Germinal center (tissue), 1 donor: ENCODE measurements at places on chromosomes 7 and 10.

DNA sequence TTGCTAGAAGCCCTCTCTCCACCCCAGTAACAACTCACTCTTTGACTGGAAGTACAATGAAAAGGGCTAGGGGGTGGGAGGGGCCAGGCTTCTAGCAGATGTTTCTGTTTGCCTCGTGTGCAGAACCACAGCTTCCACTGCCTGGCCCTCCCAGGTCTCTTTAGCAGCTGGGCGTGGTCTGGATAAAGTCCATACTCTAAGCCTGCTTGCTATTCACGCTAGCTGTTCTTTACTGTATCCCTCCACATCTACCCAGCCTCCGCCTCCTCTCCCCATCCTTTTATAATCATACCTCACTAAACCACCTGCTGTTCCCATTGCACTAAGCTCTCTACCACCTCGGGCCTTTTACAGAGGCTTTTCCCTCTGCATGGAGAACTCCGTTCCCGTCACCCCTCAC is 288.8 kb downstream of the CAMK1D start:
- no peak for DNase-seq

- DNase-seq = no peak
Observed at GRCh38 chr10:46516660-46517416, 39.6 kb downstream of the GPRIN2 start.

- DNase-seq = no peak
Observed at GRCh38 chr10:46299286-46299535, 12.4 kb downstream of the ANTXRL start.

DNA sequence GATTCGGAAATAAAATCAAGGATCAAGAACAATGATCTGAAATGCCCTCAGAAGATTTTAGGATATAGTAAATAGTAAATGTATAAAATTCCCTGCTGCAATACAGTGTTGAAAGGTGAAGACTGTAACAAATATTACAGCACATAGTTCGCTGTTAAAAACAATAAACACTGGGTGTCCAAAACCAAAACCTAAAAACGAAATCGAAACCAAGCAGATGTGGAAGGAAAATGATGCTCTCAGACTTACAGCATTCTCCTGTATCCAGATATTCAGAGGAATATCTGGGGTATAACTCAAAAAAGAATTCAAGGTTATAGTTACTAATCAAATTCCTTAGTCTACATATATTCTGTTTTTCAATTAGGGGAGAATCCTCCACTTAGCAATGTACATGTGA is 708.1 kb upstream of the PCDH15 start:
- no peak for DNase-seq

GRCh38 chr10:100345570-100346330 is 1.3 kb upstream of the SCD start:
- DNase-seq = no peak

DNA sequence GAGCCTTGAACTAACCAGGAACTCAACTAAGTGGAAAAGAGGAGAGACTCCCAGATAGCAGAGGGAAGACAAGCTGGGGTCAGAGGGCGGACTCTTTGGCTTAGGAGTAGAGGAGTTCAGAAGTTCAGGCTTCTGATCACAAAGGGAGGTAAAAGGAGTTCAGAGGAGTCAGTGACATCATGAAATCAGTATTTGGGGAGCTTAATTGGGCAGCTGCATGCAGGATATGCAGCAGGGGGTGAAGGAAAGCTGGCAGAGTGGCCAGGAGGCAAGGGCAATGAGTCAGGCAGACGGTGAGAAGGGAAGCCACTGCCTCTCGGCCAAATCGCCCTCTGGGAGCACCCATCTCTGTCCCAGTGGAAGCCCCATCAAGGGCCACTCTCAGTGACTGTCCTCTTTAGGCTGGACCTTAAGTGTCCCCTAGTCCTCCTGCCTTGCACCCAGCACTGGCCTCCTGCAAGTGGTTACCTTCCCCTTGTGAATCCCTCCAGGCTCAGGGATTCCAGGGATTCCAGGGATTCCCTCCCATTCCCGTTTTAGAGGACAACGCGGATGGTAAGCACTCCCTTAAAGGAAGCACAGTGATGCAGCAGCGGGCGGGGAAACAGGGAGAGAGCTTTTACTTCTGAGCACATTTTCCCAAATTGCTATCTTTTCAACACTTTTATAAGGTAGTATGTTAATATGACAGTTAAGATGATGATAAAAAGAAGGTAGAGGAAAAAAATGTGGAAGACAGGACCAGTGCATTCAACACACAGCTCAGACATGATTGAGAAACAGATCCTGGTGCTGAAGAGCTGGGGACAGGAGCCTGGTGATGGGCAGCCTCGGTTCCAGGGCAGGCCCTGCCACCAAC is 72.6 kb downstream of the KCNMA1 start:
- no peak for DNase-seq

DNA sequence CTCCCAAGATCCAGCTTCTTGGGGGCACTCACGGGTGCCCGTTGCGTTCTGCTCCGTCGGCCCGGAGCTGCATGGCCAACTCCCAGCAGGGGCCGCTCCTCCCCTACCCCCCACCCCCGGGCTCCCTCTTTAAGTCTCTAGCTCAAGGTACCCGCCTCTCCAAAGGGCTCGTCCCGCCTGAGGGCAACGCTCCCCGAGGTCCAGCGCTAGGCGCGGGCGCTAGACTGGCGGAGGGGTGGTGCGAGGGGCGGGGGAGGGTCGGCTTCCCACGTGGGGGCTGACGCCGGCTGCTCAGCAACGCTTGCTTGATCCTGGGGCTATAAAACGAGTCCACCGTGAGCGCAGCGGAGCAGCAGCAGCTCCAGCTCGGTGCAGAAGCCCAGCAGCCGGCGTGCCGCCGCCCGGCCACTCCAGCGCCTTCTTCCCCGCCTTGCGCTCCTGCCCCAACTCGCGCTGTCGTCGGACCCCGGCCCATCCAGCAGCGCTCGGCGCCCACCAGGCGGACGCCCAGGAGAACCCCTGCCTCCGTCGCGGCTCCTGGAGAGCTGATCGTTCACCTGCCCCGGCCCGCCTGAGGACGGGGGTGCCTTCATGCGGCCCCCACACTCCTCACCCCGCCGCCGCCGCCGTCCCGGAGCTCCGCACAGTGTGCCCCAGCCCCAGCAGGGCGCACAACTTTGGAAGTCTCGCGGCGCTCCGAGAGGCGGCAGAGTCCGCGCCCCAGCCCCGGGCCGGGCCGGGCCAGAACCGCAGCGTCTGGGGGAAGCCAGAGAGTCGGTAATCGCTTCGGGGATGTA is at the start of gene ADRA2A:
ADRA2A (plus strand) TSS at position 348 of the 797 bp plus-strand sequence. CDS start 968 bp downstream, outside the sequence.
- no peak for DNase-seq

GRCh38 chr10:110903280-110904278 is 15.4 kb downstream of the BBIP1 start:
- no peak for DNase-seq

- no peak for DNase-seq
Observed at GRCh38 chr10:69991151-69991550, 61.5 kb upstream of the MACROH2A2 start.

DNA sequence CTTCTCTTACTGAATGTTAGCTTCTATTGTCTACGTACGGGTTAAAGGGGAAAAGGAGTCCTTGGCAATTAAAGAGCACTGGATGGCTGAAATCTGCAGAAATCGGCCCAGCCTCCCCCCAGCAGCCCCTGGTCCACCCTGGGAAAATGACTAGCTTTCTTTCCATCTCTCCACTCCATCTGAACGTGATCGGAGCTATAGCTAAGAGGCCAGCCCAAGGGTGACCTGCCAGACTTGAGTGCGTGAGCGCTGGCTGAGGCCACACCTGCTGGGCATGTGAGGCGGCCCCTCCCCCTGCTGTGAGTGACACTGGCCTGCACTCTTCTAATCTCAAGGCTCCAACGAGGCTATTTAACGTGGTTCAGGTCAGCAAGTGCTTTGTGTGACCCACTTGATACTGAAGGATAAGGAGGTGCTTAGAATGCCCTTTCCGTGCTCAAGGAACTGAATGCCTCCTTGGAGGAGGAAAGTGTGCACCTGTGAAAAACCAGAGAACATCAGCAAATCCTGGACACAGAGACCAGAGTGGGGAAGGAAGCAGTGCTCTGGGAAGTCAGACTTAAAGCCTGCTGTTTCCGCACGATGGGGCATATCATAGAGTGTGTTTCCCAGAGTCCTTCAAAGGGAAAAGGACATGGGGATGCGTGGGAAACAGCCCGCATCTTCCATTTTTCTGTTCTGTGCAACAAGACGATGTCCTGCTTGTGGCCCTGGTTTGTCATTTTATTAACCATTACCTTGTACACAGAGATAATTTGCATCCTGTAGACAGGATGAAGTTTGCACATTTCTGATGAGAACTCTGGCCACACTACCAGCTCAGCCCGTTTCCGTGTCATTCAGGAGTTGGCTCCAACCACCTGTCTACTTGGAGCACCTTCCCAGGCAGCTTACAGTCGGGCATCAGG is 12.5 kb upstream of the MNX1 start:
- DNase-seq = no peak

GRCh38 chr7:138122162-138122561 is 45.9 kb downstream of the AKR1D1 start:
- DNase-seq = no peak

- no peak for DNase-seq
Observed at GRCh38 chr10:26741368-26741767, 43.9 kb downstream of the PDSS1 start.

DNA sequence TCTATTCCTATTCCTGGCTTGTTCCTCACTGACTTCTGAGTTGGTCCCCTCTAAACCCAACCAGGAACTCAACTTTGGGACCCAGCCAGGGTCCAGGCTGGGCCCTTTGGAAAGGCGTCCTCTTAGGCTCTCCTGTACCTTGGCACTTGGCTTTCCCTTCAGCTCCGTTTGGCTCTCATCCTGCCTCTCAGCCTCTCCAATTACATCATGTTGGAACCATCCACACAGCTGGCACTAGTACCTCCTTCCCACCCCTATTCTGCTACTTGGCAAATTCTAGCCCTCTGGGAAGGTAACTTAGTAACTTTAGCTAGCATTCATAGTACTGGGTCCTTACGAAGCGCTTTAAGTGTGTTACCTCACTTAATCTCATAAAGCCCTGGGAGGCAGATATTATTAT is 205.3 kb upstream of the HABP2 start:
- DNase-seq = no peak

GRCh38 chr7:108114117-108114841 is 15.9 kb downstream of the LAMB4 start:
- no peak for DNase-seq
